Activated CD4-positive, CD25-positive, alpha-beta regulatory T cell treated with anti-CD3 and anti-CD28 coated beads, Interleukin-2, amount 50 U/mL, for 72 hours (primary cell): ENCODE measurements at places on chromosomes 5 and 9.

GRCh38 chr5:173196133-173196952 lies 38.7 kb downstream of the NKX2-5 start:
- no peak for DNase-seq

- DNase-seq, result no peak
Observed at GRCh38 chr9:120480707-120481106, 99.3 kb downstream of the CDK5RAP2 start.

GRCh38 chr5:57199866-57200265 lies 26.0 kb downstream of the GPBP1 start:
- no peak for DNase-seq

- DNase-seq, result no peak
Observed at GRCh38 chr9:35416098-35416427, 73.8 kb upstream of the RUSC2 start.

- DNase-seq, result no peak
Observed at GRCh38 chr5:124973661-124974060, 227.2 kb upstream of the ZNF608 start.

DNA sequence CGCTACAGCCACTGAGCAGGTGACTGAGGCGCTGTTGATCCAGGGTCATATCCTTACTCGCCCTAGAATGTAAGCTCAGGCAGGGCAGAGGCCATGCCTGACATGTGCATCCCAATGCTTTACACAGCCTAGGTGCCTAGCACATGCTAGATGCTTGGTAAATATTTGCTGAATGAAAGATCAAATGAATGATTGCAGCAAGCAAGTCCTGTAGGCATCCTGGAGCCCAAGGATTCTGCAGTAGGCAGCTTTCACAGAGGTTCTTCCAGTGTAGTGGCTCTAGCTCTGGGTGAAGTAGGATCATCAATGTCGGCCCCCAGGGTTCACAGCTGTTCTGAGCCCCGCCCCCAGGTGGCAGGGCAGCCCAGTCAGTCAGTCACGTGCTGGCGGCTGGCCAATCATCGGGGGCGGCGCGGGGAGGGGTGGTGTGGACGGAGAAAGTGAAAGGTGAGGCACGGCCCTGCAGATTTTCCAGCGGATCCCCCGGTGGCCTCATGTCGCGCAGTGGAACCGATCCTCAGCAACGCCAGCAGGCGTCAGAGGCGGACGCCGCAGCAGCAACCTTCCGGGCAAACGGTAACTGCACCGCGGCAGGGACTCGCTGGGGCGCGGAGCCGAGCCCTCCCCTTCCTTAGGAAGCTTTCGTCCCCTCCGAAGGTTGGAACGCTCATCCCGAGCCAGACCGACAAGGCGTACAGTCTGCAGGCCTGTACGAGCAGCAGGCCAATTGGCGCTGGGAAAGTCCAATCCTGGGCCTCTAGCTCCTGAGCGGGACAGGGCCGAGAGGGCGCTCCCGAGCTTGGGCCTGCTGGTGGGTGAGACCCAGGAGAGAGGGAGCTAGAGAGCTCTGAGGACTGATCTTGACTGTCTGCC lies at the start of gene GALT:
Gene GALT (plus strand): TSS at position 465 of the 873 bp plus-strand sequence. CDS start 30 bp downstream, at position 495.
- DNase-seq, result peak; percentile 99

GRCh38 chr5:68193481-68194036 lies 22.0 kb upstream of the PIK3R1 start:
- no peak for DNase-seq

DNA sequence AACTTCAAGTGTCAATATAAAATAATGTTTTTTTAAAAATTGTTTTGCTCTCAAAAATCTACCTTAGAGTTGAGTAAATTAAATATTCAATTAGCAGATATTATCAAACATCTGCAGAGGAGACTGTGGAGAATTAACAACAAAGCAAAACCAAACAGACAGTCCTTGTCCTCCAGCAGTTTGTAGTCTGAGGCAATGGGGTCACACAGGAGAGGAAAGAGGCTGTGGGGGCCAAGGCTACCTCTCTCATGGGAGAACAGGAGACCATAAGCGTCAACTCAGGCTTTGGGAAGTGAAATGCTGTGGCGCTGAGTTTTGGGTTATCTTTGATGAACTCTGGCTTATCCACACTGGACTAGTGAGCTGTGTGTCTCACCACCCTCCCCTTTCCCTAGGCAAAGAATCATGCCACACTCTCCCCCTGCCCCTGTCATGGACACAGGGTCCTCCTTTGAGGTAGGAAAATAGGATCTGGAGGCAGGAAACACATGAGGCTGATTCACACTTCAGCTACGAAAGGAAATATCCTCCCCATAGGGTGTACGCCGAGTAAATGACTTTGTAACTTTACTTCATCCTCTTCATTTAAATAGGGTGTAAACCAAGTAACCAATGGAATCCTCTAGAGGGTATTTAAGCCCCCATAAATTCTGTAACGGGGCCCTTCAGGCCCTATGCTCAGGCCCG lies 152.7 kb downstream of the FSTL4 start:
- DNase-seq, result no peak

- DNase-seq, result no peak
Observed at GRCh38 chr9:130858739-130859705, 24.0 kb downstream of the ABL1 start.

DNA sequence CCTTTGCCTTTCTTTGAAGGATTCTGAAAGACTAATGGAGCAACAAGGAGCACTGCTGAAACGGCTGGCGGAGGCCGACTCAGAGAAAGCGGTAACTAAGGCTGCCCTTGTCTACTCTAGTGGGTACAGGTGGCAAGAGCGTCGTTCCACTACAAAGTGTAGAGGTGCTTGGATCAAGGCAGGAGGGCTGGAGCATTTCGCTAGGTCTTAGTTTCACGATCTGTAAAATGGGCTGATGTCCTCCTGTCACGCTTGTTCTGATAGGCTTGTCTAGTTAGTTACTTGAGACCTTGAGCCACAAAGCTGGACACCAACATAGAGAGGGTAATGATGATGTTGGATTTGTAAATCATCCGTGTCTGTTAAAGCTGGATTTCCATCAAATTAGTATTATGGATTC lies 23.0 kb upstream of the GLE1 start:
- no peak for DNase-seq

DNA sequence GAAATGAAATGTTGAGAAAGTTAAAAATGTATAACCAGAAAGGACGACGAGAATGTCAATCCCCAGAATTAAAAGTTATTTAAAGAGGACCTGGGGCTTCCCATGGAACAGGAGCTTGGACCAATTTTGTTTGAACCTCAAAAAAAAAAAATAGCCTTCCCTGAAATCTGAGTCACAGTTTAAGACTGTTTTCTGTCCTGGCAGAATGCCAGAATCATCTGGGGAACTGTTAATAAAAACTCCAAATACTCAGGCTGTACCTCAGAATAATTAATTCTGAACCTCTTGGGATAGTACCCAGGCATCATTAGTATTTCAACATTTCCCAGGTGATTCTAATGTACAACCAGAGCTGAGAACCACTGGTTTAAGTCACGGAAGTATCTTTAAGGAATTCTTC lies 102.2 kb upstream of the SLCO6A1 start:
- DNase-seq, result no peak

DNA sequence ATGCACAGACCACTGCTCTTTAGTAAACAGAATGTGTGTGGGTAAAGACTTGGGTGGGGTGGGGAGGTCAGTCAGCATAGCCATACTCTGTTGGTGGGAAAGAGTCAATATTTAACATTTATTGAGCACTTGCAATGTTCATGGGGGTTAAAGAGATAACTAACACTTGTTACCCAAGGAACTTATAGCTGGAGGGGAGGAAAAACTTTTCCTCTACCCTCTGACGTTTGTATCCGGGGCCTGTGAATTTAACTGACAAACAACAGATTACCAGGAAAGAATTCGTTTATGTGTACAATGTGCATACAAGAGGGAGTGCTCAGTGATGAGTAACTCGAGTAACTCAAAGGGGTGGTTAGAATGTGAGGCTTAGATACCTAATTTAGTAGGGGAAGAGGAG lies 6.8 kb upstream of the CLINT1 start:
- no peak for DNase-seq

GRCh38 chr9:111036946-111037345 lies 1.3 kb downstream of the LPAR1 start:
- DNase-seq, result no peak

GRCh38 chr5:140041492-140042392 lies 1.4 kb downstream of the NRG2 start:
- no peak for DNase-seq

- no peak for DNase-seq
Observed at GRCh38 chr9:133956520-133957076, 35.5 kb downstream of the VAV2 start.

DNA sequence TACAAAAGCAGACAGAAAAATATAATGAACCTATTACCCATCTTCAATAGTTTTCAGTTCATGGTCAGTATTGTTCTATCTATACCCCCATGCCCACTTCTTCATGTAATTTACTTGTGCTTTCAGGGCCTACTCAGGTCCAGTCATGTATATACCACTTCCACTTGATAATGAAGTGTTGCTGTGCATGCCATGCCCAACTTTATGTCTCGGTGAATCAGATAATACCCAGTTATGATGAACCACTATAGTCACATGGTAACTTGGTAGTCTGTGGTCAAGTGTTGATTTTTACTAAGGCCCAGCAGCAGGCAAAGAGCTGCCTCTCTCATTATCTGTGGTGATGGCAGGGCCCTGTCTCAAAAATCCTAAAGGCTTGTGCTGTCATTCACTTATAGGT lies 70.7 kb upstream of the IL33 start:
- no peak for DNase-seq

- no peak for DNase-seq
Observed at GRCh38 chr5:154972476-154973080, 31.7 kb downstream of the MRPL22 start.

DNA sequence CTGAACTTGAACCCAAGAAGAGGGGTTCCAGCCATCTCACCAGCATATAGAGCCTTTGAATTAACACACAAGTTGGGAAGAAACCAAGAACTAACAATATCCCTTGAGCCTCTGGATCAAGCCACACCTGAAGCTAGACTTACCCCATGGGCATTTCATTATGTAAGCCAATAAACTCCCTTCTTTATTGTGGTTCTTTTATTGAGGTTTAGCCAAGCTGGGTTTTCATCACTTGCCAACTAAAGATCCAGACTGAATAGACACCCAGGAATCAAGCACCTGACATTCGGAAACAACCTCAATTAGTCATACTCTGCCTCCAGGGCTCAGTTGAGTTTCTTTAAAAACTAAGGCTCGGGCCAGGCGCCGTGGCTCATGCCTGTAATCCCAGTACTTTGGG lies 226.7 kb downstream of the AGTPBP1 start:
- DNase-seq, result no peak

GRCh38 chr9:109276469-109277440 lies 44.1 kb downstream of the EPB41L4B start:
- no peak for DNase-seq

GRCh38 chr5:140399979-140400729 lies 1.5 kb upstream of the ANKHD1 start:
- DNase-seq, result no peak

GRCh38 chr5:178730940-178731265 lies 444 bp upstream of the ZNF354A start:
- DNase-seq, result no peak

GRCh38 chr9:82805027-82805426 lies 257.9 kb downstream of the RASEF start:
- DNase-seq, result no peak

GRCh38 chr5:171444582-171444981 lies 25.1 kb downstream of the FGF18 start:
- no peak for DNase-seq

DNA sequence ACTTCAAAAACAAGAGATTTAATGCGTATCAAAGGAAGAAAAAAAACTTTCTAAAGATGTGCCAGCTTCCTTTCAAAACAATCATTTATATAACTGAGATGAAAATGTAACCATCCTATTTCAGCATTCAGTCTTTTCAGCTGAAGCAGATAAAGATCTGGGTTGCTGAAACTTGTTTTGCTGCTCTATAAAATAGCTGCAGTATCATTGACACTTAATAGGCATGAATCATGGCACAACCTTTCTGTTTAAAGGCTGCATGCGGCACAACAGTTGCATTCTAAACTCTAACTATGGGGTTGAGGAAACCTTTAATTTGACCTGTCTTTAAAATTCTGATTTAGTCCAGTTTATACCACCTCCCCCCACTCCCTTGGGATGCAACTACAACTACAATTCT lies 196.7 kb downstream of the MPDZ start:
- no peak for DNase-seq

DNA sequence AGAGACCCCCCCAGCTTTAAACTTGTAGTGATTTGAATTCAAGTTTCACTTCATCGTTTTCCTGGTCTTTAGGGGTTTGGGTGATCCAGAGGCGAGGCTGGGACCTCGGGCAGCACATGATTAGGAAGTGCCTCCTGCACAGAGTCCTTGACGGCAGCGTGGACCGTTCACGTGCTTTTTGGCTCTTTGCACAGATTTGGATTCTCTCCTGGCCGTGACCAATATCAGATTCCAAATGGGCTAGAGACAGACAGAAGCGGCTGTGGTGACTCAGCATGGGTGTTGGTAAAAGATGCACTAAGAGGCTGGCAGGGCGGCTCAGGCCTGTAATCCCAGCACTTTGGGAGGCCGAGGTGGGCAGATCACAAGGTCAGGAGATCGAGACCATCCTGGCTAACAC lies 117.2 kb upstream of the CACNA1B start:
- no peak for DNase-seq

- no peak for DNase-seq
Observed at GRCh38 chr5:168020542-168021294, 270.7 kb upstream of the WWC1 start.

- DNase-seq, result no peak
Observed at GRCh38 chr5:180689071-180689694, 39.8 kb upstream of the FLT4 start.

DNA sequence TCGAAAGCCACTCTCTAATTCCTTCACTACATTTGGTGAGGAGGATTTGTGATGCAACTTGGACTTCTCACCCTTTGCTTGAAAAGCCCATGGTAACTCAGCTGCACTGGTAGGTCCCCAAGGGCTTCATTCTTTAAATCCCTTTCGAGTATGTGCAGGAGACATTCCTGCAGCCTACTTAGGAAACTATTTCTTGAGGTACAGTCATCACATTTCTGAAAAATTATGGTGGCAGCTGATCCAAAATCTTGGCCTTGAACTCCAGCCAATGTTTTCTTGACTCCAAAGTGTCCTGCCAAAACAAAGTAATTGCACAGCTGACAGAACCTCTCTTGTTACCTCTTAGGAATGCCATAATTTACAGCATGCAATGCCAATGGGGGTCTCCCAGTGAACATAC lies 99.7 kb downstream of the NPR3 start:
- DNase-seq, result no peak

DNA sequence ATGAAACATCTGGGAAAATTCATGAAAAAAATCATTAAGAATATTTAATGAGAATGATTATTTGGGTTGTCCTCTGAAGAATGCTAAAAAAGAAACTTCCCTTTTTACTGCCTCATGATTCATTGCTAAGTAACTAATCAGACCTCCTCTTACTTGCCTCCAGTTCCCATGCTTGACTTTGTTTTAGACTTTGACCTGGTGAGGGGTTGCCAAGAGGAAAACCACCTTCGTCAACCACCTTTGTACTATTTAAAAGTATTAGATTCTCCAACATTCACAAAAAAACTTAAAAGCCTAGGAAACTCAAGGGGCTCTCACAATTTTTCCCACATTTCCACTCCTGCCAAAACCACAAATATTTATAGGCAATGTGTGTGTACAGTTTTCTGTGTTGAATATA lies 115.2 kb upstream of the ST8SIA4 start:
- DNase-seq, result no peak
